ENCODE measurements at places on chromosomes 5 and 9.

- DNase-seq, result no peak
Observed at GRCh38 chr9:97807681-97808080, 45.3 kb upstream of the FOXE1 start.

- no peak for DNase-seq
Observed at GRCh38 chr5:174157048-174157447, 111.5 kb downstream of the NSG2 start.

GRCh38 chr9:34891386-34891785, 66.7 kb upstream of the PHF24 start:
- DNase-seq, result no peak

- DNase-seq, result no peak
Observed at GRCh38 chr5:144697847-144698262, 527.2 kb downstream of the KCTD16 start.

DNA sequence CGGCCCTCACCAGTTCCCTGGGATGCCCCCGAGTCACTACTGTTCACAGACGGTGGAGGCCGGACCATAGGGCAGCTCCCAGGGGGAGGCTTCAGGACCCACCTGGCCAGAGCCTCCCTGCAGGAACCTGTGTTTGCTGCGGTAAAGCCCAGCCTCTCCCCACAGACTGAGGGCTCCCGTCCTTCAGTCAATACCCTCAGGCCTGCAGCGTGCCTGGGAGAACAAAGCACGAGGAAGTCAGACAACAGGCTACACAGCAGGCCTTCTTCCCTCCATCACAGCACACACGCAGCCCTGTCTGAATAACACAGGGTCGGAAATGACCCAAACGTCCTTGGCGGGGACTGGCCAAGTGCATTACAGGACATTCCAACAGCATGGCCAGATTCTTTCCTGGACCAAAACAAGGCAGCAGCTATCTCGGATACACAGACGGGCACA, 34.4 kb downstream of the COL23A1 start:
- DNase-seq, result no peak

DNA sequence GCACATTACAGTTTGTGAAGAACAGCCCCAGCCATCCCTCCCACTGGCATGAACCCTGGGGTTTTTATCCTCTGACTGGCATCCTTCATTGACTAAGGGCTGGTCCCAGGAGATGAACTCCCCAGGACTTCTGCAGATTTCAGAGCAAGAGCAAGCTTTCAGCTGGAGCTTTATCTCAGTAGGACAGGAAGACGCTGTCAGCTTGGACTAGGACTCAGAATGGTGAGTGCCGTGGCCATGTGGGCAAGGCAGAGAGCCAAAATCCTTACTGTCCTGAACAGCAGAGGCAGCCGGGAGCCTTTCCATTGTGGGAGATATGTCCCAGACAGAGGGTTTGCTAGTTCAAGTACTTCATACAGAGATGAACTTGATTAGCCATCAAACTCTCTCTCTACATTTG, 3.2 kb upstream of the ACOT12 start:
- DNase-seq, result no peak

GRCh38 chr5:72280581-72281069, 39.4 kb downstream of the MRPS27 start:
- DNase-seq, result no peak

- DNase-seq, result no peak
Observed at GRCh38 chr5:135127439-135128240, 93.6 kb upstream of the PITX1 start.

DNA sequence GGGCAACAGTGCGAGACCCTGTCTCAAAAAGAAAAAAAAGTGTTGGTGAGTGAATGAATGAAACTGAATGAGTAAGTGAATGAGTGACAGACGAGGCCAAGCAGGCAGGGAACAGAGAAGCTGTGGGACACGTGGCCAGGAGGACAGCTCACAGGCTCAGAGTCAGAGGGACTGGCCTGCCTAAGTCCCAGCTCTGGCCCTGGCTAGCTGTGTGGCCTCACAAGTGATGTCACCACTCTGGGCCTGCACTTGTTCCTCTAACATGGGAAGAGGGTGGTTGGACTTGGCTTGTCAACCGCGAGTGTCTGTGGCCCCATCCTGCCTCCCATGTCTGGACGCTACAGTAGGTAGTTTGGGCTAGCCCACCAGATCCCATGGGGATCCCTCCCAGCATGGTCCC, 4.7 kb upstream of the PLPP7 start:
- no peak for DNase-seq

DNA sequence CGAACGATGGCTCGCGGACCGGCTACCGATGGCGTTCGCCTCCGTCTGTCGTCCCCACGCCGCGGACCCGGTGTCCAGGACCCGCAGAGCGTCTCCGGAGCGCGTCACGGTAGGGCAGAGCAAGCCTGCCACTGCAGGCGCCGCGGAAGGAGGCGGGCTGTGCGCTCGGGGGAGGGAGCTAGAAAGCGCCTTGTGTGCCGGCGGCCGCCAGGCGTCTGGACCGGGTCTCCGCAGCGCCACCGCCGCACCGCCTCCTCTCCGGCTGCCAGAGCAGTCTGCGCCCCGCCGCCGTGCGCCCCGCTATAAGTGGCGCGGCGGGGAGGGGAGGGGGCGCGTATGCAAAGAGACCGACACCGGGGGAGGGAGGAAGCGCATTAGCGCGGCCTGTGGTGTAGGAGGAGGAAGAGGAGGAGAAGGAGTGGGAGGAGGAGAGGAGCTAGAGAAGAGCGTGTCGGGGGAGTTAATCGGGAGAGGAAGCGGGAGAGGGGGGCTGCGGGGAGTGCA, at the start of gene ENC1:
Gene ENC1, minus strand, starts transcription at position 279 of the 504 bp plus-strand sequence. CDS start 4,243 bp downstream, outside the sequence.
- DNase-seq, result peak; percentile 89

DNA sequence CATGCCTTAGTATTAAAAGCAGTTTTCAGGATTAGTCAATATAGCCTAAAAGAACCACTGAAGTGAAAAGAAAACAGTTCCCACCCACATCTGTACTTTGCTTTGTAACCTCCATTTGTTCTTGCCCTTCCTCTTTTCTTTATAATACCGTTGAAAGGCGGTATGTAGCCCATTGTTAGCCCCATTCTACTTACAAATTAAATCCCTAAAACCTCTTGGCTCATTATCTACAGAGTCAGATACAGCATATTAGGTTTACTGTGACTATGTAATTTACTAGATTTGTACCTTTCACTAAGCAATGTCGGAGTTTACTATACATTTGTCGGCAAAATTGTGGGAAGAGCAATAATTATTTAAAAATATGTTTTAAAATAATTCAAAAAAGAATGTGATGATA, 17.3 kb downstream of the ALDH1A1 start:
- DNase-seq, result no peak

GRCh38 chr9:16545639-16546038, 324.8 kb downstream of the BNC2 start:
- DNase-seq, result no peak

DNA sequence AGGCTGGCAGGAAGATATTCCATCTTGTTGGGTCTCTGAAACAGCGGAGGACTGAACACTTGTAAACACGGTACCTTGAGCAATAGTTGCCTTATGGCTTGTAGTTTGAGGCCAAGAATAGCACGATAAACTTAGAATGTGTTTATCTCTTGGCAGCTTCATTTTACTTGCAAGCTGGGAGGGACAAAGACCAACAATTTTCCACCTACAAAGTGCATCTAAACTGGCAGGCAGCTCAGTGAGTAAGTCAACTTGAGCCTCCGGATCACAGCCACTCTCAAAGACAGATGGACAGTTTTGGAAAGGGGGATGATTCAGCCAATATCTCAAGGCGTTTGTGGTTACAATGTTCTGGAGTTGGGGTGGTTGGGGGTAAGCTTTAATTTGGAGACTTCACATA, 652.6 kb downstream of the CETN3 start:
- no peak for DNase-seq

DNA sequence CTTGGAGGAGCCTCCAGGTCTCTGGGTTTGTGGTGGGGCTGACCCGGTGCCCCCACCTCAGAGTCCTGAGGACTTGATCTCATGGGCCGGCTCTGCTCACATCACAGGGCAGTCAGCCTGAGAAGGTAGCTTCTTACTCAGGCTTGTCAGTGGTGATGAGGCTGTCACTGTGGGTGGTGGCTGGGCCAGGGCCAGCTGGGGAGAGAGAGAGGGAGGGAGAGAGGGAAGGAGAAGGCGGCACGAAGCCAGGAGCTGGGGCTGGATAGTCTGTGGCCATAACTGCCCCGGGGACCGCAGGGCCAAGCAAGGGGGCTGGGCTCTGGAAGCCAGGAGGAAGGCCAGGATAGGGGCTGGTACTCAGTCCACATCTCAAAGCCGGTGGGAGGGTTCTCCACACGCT, 6.5 kb downstream of the NTNG2 start:
- DNase-seq, result no peak

DNA sequence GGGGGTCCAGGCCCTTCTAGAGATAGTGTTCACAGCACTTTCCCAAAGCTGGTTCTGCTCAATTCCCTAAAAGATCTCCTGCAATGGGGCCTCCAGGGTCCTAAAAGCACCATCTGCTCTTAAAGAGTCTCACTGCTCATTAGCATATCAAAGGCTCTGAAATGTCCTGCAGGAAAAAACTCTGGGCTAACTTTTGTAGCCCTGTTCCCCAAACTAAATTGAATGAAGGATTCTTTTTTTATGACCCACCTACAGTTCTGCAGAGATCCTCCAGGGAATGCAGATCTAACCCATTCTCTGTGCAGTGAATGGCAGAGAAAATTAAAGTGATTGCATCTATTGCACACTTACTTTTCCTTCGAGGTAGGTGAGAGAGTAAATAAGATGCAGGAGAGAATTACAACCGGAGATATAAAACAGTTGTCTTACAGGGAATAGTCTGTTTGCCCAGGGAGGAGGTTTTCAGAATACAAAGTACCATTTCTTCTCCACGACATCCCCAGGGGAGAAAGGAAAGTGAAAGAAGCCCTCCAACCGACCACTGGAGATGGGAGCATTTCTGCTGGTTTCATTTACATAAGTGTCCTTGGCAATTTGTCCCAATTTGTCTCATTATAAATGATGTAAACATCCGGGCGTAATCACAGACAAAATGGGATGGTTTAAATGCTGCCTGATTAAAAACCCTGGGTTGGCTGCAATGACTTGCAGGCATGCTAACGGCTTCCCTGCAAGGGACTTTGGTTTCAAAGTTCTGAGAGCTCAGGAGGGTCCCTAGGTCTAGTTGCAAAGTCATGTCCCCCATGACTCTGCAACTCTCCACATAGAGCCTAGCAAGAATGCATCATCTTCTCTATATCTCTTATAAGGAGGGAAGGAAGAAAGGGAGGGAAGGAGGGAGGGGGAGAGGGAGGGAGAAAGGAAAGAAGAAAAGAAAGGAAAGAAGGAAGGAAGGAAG, 114.0 kb downstream of the KCNIP1 start:
- no peak for DNase-seq

- peak; percentile 68 for DNase-seq
Observed at GRCh38 chr9:6646293-6646636, 736 bp upstream of the GLDC start.

GRCh38 chr5:102832445-102832844, 77.3 kb downstream of the PAM start:
- no peak for DNase-seq

All from activated effector memory CD4-positive, alpha-beta T cell treated with anti-CD3 and anti-CD28 coated beads, Interleukin-2, amount 50 U/mL, for 16 hours (primary cell).